ENCODE measurements at places on chromosomes 16 and 17.

GRCh38 chr17:79082311-79083190, 7.9 kb downstream of the ENGASE start:
- peak; percentile 87 for DNase-seq

DNA sequence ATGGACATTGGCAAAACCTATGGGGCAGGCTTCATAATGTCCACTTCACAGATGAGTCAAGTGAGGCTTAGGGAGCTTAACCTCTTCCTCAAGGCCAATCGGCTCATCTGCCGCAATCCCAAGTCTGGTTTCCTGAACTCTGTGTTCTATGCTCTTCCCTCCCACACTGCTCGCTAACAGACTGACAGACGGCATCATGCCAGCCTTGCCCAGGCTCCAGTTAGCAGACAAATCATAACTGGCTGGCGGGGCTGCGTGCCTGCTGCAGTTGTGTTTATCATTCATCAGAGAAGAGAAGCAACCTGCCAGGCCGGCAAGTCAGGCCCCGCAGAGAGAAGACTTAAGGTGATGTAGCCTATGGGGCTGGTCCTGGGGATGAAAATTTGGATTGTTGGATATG, 216.2 kb upstream of the ASIC2 start:
- DNase-seq, result no peak

DNA sequence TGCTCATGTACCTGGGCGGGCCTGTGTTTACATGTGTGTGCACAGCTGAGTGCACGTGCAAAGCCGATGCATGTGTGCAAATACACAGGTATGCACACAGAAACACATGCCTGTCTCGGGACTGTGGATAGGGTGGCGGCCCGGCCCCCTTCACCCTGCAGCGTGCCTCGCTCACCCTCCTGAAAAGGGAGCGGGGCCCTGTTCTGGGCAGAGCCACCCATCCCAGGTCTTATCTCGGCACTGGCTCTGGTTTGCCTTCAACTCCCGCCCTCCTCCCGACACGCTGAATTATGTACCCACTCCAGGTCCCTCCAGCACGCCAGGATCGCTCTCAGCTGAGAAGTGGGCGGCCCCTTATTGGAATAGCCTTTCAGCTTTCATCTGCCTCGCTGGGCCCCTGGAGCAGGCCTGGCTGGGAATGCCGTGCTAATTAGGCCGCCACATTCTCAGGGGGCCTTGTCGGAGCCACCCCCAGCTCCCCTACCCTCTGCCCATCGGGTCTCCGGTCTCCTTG, 77.8 kb downstream of the RTN4RL1 start:
- DNase-seq, result no peak

DNA sequence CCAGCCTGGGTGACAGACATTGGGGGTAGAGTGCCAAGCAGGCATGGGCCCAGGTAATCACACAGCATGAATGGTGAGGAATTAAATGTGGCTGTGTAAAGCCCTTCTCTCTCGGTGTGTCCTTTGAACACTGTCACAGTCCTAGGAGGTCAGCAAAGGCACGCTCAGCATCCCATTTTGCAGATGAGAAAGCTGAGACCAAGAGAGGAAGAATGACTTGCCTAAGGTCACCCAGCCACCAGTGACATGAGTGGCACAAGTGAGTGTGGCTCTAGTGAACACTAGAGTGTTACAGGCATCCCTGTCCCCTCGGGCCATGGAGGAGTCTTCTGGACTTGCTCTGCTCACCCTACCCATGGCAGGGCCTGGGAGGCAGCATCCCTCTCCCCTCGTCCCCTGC, 10.7 kb downstream of the CTF1 start:
- no peak for DNase-seq

DNA sequence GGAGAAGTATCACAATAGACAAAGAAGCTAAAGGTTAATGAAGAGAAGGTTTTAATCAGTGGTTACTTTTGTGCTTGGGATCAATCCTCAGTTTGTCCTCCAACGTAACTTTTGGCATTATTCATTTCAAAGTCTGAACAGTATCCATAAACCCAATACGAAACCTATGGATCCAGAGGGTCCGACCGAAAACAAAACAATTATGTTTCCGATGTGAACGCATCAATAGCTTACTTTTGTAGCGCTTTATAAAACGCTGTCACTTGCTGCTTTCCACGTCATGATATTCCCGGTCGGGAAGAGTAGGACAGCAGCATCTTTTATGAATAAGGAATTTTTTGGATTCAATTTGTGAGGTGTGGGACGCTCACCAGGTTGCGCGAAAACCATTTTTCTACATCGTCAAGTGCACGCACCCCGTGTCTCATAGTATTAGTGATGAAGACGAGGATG, 383.8 kb downstream of the ZFHX3 start:
- no peak for DNase-seq

Data from H9 (cell line).